ENCODE measurements at places on chromosomes 16 and 17. TPM values are rescaled to one million over a fixed set of nuclear protein-coding genes. Genes with fewer than 3 reads are reported as not detected.
A peak's percentile ranks its signal among the peaks of the same experiment; 100 is the strongest.

The CDC27 gene
- polyA plus RNA-seq, result 37.4 TPM

- no peak for DNase-seq
These were observed 178.5 kb downstream of the MAF start for GRCh38 chr16:79422064-79422463.

The CLEC19A gene
- not detected for polyA plus RNA-seq

The HOXB4 gene
- polyA plus RNA-seq, result 0.29 TPM

- DNase-seq, result no peak
These were observed 881.3 kb downstream of the CDH11 start for GRCh38 chr16:64240586-64240985.

- no peak for DNase-seq
These were observed 68.6 kb downstream of the ZZEF1 start for GRCh38 chr17:4073983-4074830.

- no peak for DNase-seq
These were observed at the start of gene TMED6 for GRCh38 chr16:69351309-69352027. TSS of gene TMED6 (minus strand) at chr16:69351786. CDS start at chr16:69351753, 33 bp downstream.

The ITGB4 gene
- polyA plus RNA-seq, result 7.5 TPM

DNA sequence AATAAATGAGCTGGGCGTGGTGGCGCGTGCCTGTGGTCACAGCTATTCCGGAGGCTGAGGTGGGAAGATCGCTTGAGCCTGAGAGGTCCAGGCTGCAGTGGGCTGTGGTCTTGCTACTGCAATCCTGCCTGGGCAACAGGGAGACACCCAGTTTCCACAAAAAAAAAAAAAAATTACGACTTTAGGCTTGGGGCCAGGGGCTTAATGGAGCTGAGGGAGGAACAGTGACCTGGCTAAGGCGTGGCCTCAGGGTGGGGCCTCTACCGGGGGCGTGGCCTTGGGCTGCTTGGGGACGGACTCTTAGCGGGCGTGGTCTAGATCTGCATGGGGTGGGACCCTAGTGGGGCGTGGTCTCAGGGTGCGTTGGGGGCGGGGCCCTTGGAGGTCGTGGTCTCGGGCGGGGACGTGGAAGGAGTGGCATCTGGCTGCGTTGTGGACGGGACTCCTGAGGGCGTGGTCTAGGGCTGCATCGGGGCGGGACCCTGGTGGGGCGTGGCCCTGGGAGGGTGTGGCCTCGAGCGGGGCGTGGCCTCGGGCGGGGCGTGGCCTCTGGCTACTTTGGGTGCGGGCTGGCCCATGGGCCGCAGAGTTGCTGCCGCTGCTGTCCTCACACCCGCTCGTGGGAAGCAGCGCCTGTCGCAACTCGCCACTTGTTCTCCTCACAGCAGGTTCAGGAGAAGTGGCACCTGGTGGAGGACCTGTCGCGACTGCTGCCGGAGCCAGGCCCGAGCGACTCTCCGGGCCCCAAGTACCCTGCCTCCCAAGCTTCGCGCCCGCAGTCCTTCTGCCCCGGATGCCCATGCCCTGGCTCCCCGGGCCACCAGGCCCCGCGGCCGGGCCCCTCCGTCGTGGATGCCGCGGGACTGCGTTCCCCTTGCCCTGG lies 5.8 kb upstream of the C17orf99 start:
- DNase-seq, result peak; percentile 83

GRCh38 chr16:27640277-27640600 lies 90.3 kb downstream of the KATNIP start:
- DNase-seq, result no peak

DNA sequence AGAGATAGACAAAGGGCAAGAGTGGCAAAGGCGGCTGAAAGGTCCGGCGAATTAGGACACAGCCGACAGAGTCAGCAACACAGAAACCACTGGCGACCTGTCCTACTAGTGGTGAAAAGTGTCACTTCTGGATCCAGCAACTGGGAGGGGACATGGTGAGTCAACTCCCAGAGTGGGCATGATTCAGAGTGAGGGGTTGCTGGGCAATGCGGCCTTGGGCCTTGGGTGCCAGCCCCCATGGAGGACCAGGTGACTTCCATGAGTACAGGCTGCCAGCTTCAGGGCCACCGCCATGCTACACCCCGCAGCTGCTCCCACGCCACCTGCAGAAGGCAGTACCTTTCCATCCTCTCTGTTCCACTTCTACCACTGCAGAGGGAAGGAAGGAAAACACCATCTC lies 110.6 kb downstream of the ZFHX3 start:
- DNase-seq, result no peak

DNA sequence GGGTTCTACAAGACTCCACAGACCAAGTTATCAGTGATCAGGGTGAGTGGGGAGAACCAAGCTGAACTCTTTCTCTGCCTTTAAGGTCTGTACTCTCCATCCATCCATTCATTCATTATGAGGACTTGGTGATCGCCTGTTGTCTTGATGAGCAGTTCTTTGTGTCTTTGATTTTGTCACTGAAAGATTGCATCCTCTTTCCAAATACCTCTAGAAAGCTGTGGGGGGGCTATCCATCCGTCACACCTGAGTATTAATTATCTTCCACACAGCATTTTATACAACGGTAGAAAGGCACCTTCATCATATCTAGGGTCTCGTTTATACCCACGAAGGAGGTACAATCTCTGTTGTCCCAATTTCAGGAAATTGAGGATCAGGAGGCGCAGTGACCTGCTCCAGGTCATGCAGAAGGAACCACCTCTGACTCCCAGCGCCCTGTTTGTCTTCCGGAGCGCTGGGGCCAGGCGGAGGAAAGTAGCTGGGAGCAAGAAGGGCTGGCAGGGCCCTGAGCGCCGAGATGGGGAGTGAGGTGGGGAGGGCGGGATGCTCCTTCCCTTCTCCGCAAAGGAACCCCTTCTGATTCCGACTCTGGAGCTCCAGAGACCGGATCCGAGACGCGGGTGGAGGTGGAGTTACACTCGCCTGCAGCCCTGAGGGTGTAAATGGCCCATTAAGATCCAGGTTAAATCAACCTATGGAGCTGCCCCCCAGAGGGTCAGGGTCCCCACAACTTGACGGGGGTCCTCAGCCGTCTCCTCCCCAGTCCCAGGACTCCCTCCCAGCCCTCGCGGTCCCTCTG lies 605 bp upstream of the ABAT start:
- DNase-seq, result no peak

GRCh38 chr16:424033-424622 lies 1.3 kb upstream of the RAB11FIP3 start:
- no peak for DNase-seq

- DNase-seq, result no peak
These were observed 14.2 kb downstream of the USP36 start for GRCh38 chr17:78826421-78826820.

All from heart left ventricle (tissue), 16 donors.